ENCODE measurements at places on chromosomes 7 and 10. TPM values are rescaled to one million over a fixed set of nuclear protein-coding genes. Genes with fewer than 3 reads are reported as not detected.

ZNF365 gene
- total RNA-seq, result 3.4 TPM

MUC3A gene
- total RNA-seq, result not detected

ERVW-1 gene
- total RNA-seq, result not detected

TFR2 gene
- total RNA-seq, result 0.64 TPM

SPDYE6 gene
- total RNA-seq, result not detected

PLEKHS1 gene
- total RNA-seq, result not detected

MYOF gene
- total RNA-seq, result 103 TPM

HHEX gene
- total RNA-seq, result 11.0 TPM
